ENCODE measurements at places on chromosomes 5 and 9.

- DNase-seq = no peak
These were observed 123.0 kb upstream of the MTAP start for GRCh38 chr9:21679432-21679831.

DNA sequence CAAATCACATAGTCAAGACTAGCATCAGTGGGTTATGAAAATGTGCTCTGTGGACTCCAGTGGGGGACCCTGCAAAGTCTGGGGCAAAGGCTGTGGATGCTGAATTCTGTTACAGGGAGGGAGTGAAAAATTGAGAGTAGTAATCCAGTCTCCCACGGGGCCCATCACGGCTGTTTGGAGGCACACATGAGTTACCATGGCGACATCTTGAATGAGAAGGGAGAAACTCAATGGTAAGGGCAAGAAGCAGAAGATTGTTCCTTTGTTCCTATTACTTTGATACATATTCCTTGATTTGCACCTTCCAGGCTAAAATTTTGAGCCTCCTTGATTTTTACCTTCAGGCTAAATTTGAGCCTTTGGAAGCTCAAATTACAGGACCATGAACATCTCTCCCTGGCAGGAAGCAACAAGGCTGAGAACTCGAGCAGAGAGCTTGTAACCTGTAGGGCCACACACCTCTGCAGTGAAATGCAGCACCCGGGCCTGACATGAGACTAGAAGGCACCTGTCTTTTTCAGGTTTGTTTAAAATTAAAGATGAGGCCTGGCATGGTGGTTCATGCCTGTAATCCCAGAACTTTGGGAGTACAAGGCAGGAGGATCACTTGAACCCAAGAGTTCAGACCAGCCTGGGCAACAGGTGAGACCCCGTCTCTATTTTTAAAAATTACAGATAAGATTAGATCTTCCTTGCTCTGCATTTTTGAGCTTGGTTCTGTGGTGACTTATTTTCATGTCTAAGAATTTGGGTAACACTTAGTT lies 31.0 kb upstream of the ZFR start:
- DNase-seq = peak; percentile 20

DNA sequence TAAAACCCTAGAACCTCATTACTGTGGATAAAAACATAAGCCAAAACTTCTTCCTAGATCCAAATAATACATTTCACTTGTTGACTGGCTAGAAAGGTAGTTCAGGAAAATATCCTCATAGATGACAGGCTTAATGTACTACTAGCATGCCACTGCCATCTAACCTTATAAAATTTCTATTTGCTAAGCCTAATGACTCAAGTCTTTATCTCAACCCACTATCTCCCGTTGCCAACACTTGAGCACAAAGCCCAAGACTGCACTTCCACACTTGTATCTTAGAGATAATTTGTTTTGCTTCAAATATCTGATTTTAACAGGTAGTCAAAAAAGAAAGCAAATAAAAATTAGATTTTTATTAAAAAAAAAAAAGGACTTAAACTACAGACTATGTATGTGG lies 42.7 kb downstream of the FBXL17 start:
- DNase-seq = no peak

DNA sequence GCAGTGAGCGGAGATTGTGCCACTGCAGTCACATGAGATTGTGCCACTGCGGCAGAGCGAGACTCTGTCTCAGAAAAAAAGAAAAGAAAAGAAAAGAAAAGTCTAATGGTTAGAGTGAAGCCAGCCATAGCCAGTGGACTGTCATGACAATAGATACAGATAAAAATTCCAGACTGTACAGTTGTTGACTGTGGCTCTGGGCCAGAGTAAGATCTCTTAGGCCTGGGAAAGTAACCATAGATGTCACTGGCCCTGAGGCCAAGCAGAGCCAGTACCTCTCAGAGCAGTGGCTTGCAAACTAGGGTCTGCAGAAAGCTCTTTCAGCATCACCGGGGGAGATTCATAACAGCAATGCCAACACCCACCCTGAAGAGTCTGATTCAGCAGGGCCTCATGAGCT lies 44.1 kb upstream of the SUB1 start:
- no peak for DNase-seq

DNA sequence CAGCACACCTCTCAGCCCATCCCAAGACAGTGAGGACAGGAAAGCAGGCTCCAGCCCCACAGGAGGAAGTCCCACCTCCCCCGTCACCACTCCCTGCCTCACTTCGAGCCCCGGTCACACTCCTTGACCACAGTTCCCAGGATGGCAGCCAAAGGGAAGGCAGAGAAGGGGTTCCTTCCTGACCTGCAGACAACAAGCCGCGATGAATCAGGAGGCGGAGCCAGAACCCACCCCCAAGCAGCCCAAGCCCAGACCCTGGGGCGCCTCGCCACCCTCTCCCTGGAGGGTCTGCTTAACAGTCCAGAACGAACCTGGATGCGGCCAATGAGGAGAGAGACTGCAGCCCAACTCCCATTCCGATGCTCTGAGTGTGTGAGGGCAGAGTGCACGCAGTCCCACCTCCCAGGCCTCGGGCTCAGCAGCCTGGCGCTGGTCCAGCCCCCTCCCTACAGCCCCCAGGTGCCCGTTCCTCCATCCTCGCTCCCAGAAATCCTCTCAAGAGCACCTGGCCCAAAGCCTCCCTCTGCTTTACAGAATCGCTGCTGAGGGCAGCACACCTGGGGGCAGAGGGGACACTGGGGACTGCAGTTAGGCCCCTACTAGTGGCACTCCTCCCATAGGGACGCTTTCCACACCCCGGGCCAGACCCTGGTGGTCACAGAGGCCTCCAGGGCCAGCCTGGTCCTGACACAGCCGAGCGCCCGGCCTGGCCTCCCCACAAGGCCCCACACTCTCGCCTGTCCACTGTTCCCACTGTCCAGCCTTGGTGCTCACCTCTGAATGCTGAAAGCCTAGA lies 69.6 kb upstream of the LRRTM2 start:
- no peak for DNase-seq

- DNase-seq = no peak
These were observed 61.0 kb upstream of the C5orf58 start for GRCh38 chr5:170171811-170172210.

DNA sequence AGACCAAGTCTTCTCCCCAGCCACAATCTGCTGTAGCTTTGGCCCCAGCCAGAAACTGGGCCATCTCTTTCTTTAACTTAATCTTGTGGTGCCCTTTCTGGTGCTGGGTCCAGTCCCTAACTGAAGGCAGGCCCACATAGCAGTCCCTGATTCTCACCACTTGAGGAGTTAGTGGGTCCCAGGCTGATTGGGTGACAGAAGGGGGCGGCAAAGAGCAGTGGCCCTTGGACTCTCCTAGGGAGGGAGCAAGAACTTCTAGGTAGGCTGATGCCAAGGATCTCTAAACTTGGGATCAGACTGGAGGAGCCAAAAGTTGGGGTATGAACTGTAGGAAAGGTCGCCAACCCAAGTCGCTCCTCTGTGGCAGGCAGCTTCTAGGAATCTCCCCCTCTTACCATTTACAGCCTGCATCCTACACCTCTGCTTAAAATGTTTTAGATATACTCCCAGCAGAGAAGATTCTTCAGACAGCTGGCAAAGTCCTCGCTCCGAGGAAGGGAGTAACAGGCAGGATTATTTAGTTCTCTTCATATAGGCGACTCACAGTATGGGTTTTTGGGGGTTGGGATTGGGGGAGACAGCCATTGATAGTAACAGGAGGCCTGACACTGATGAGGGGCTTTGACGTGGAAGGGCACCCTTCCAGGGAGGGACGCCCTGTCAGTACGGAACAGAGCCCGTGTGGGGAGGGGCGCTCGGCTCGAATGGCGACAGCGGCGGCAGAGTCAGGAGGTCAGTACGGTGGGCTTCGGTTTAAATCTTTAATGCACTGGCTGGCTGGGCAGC lies 2.0 kb upstream of the CCL27 start:
- DNase-seq = peak; percentile 62

DNA sequence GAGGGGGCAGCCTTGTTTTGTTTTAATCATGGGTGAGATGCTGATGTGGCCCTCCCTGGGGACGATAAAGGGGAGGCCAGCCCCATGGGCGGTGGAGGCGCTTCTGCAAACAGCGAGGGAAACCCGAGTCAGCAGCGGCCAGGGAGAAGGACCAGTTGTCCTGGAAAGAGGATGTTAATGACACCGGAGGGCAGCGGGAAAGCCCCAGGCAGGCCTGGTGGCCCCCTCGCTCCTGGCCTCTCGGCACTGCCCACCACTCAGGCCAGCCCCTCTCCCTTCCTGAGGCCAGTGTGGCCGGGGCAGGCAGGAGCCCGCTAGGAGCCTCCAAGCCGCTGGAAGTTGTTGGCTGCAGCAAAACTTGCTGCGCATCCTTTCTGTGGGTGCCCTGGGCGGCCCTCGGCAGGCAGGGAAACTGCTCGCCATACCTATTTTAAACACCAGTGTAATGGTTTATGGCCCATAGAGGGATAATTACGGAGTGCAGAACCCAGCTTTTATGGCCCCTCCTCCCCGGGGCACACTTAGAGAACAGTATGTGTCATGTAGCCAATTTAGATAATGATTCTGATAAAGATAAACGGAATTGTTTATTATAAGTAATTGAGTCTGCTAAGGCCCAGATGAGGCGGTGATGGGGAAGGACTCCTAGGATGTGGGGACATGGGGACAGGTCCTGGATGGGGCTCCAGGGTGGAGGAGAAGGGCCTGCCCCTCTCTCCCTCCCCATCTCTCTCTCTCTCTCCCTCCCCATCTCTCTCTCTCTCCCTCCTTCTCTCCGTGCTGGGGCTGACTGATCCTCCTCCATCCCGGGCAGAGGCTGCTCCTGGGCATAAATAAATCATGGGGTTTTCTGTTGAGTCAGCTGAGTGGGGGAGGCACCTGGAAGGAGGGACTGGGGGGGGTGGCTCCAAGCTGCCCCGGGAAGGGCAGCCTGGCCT lies 36.9 kb downstream of the LMX1B start:
- no peak for DNase-seq

All from neuronal stem cell (in vitro differentiated cells).